ENCODE measurements at places on chromosomes 3 and 15. TPM values are rescaled to one million over a fixed set of nuclear protein-coding genes. Genes with fewer than 3 reads are reported as not detected.

Gene CALML4
- 0.85 TPM for total RNA-seq

Gene SEC22A
- 6.4 TPM for total RNA-seq

Gene OCA2
- 1.2 TPM for total RNA-seq

Gene KLHL40
- total RNA-seq = not detected

Gene SLC51B
- not detected for total RNA-seq

Gene DET1
- 1.6 TPM for total RNA-seq

Gene CCR9
- not detected for total RNA-seq

- no peaks in the 10 kb centered on the region for H3K36me3 ChIP-seq
- no peak for DNase-seq
- no peaks in the 10 kb centered on the region for H3K4me1 ChIP-seq
- H3K27me3 ChIP-seq = no peaks in the 10 kb centered on the region
Observed at GRCh38 chr3:14273901-14274611, 95.4 kb downstream of the LSM3 start.

DNA sequence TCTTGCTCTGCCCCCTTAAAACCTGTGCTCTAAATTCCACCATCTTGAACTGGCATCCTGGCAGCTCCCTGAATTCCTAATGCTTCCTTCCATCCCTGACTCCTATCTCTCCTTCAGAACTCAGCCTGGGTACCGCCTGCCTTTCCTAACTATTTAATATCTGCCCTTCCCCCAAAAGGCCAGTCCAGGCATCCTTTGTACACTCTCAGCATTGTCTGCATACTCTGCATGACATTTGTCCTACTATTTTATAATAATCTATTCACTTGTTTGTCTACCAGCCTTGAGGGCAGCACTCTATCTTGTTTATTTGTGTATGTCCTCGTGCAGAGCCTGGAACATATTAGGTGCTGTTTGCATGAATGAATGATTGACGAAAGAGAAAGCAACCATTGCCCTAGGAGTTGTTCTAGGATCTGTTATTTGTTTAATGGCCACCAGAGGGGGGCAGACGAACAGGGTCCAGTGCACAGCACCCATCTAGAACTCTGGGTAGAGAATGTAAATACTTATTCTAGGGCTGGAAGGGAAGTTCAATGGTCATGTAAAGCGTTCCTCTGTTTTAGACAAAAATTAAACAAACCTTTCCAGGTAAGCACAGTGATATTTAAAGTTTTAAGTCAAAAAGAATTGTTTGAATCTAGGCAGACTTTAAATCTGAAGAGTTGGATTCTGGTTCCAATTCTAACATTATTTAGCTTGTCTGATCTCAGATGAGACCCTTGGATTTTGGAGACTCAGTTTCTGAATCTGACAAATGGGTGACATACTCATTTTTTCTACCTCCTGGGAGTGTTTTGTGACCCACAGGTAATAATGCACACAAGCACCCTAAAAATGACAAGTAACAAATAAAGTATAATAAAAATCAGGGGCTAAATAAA is 125.8 kb upstream of the GALNT15 start:
- H3K36me3 ChIP-seq = no peaks in the 10 kb centered on the region
- peaks cover 3% of the 10 kb centered on the region for H3K4me1 ChIP-seq
- H3K27ac ChIP-seq = no peak overlapping the region
- H3K27me3 ChIP-seq = no peaks in the 10 kb centered on the region
- peak overlapping the region; percentile 46 for H3K4me3 ChIP-seq
- DNase-seq = no peak

DNA sequence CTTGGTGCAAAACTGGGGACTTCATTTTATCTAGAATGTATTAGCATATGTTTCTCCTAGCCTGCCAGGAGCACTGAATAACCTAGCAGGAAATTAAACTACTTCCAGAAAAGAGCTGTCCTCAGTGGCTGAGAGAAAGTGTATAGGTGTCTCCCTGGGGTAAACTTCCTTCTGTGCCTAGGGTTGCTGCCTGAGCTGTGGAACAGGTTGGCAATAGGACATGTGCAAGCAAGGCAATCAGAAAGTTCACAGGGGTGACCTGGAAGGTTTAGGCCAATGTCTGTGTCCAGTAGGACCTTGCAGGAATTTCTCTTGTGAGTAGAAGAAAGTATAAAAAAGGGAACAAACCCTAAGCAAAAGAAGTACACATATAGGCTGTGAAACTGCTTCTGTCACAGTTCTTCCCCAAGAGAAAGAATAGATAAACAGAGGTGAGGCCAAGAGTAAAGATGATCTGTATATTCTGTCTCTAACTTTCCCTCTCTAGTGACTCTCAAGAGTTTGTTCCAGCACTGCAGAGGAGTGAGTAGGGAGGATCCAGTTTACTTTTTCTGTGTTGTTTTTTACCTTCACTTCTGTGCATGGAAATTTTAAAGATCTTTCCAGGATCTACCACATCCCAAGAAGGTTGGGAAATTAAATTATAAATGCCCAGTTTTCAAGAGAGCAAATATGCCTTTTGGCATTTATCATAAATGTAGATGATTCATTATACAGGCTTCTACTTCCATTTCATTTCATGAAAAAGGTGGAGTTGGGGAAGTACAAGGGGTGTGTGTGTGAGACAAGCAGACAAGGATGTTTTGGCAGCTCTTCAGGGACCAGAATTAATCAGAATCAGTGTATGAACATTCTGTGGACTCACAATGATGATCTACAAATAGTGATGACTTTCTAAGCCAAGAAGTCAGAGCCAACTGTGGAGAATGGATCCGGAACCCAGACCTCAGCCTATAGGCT is 155.2 kb downstream of the RBPMS2 start:
- no peak overlapping the region for H3K27ac ChIP-seq
- H3K4me1 ChIP-seq = peaks cover 2% of the 10 kb centered on the region
- H3K4me3 ChIP-seq = no peak overlapping the region
- DNase-seq = no peak
- no peaks in the 10 kb centered on the region for H3K27me3 ChIP-seq

DNA sequence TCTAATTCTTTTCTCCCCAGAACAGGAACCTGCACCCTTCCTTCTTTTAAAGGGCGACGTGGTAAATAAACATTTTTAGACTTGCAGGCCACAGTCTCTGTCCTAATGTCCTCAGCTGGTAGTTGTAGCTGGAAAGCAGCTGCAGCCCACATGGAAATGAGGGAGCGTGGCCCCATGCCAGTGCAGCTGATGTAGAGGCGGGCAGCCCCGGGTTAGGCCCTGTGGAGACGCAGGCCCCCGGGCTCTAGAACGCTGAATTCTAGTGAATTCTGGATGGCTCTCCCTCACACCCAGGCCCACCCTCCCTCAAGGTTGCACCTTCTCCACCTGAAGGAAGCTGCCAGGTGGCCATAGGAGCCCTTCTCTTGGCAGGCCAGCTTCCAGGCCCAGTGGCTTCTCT is 52.3 kb downstream of the PGPEP1L start:
- H3K4me3 ChIP-seq = no peak overlapping the region
- DNase-seq = no peak
- H3K27me3 ChIP-seq = no peaks in the 10 kb centered on the region
- H3K36me3 ChIP-seq = peaks cover 39% of the 10 kb centered on the region

DNA sequence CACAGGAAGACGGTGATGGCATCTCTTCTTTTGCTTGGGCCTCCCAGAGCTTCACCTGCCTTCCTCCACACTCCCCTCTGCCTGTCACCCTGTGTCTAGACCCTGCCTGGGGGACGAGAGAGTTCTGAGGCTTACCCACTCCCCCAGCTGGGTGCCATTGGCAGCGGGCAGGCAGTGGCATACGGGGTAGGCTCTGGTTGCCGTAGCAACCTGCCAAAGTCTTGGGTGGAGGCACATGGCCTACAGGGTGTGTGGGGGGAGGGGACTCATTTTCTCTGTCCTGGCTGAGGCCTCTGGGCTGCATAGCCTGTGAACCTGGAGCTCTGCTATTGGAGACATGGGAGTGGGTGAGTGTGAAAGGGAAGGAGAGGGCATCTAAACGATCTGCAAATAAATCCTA is 4.4 kb downstream of the INSYN1 start:
- no peak overlapping the region for H3K4me3 ChIP-seq
- H3K36me3 ChIP-seq = no peaks in the 10 kb centered on the region
- no peaks in the 10 kb centered on the region for H3K27me3 ChIP-seq
- H3K4me1 ChIP-seq = peaks cover 5% of the 10 kb centered on the region
- DNase-seq = no peak

- no peak overlapping the region for H3K27ac ChIP-seq
- H3K4me3 ChIP-seq = no peak overlapping the region
- no peaks in the 10 kb centered on the region for H3K27me3 ChIP-seq
- H3K36me3 ChIP-seq = peaks cover 91% of the 10 kb centered on the region
- no peaks in the 10 kb centered on the region for H3K4me1 ChIP-seq
Observed at GRCh38 chr15:63065262-63066221, 23.0 kb downstream of the TPM1 start.
